ENCODE measurements at places on chromosomes 2 and 18.

DNA sequence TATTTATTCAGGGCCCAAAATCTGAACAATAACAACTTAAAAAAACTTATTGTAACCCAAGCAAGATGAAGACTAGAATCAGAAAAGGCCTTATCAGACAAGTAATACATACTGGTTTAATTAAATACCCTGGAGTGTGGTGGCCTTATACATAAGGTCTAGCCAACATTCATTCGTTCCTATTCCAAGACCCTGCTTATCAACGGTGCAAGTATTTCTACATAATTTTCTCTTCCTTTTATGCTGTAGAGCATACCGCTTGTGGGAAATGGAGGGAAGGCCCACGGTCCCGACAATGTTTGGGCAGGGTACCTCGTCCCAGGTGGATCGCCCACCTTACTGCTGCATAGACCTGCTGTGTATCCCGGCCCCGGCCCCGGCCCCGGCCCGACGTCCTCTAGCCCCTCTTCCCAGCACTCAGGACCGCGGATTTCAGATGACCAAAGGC lies 708 bp downstream of the ZNF24 start:
- DNase-seq, result no peak

GRCh38 chr2:115491186-115491793 lies 1048.8 kb downstream of the DPP10 start:
- DNase-seq, result no peak

- DNase-seq, result no peak
Observed at GRCh38 chr2:33512112-33512511, 35.7 kb downstream of the RASGRP3 start.

DNA sequence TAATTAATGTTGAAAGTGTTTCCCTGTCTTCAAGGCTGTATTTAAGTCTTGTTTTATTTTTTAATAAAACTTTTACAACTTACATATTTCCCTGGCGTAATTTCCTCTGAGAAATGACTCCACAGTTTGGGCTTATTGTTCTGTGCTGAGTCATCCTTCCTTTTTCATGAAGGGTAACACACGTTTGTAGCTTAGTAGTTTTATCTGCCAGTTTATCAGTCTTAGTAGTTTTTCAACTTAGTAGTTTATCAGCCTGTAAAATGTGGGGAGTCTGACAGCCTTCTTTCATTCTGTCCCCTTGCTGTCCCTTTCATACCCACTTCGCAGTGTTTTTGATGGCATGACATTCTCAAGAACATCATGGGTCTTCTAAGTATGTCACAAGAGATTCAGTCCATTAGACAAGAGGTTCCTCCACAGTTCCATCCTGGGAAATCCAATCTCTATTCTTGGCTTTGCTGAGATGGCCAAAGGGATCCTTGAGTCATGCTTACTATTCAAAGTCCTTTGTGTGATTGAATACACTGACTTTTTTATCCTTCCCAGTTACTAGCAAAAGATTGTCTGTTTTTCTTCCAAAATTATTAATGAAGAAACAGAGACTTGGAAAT lies 60.0 kb upstream of the SGPP2 start:
- DNase-seq, result no peak

DNA sequence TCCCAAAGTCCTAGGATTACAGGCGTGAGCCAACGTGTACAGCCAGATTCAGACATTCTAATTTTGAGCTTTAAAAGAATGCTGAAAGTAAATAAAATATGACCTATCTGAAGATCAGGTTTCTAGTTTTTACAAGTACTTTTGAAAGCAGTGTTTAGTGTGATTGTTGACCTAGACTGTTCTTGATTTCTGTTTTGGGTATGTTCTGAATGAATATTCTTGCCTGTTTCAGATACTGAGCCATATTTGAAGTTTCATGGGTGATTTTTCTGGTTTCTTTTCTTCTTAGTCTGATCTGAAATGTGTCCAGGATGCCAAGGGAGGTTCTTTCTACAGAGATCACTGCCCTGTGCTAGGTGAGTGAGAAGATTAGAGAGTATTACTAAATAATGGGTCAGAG lies 37.2 kb downstream of the MIB1 start:
- no peak for DNase-seq

GRCh38 chr2:16260041-16260830 lies 319.9 kb downstream of the MYCN start:
- DNase-seq, result no peak

GRCh38 chr2:104859291-104859765 lies 5.4 kb downstream of the POU3F3 start:
- DNase-seq, result no peak

DNA sequence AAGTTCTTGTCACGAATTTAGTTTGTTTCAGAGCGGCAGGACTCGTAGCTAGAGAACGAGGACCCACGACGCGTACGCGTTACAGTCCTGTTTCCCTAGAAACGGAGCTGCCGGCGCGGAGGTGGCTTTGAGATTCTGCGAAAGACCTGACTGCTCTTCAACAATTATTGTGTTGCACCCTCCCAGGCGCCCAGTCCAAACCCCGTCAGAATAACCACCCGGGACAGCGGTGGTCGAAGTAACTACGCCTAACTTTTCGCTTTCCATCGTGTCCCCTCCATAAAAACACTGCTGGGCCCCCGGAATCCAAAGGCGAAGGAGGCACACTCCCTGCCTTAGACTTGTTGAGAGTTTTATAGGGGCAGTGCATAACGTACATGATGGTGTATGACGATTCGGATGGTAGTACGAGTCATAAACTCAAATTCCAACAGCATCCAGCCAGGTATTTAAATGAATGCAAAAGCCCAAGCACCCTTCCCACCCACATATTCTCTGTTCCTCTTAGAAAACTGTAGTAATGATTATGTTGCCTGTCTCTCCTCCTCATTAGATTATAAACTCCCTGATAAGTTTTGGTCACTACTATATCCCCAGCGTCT lies 651 bp upstream of the STAM2 start:
- no peak for DNase-seq

DNA sequence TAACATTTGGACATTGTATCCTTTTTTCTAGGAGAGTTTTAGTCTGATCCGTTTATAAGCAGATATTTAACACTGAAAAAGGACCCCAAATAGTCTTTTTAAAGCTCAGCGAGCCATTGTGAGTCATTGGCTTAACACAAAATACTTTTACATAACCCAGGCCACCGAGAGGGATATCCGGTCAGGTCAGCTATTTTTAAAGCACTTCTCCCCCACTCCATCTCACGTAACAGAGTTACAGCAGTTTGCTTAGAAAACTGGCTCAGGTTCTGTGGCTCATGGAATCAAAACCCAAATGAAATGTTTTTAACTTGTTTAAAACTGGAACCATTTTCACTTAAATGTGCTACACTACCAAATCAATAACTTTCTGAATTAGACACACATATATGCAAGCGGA lies 23.9 kb downstream of the COL4A3 start:
- no peak for DNase-seq

- no peak for DNase-seq
Observed at GRCh38 chr18:35582899-35583558, 1.5 kb downstream of the GALNT1 start.

- no peak for DNase-seq
Observed at GRCh38 chr2:3730646-3731045, 27.3 kb downstream of the DCDC2C start.

- peak; percentile 94 for DNase-seq
Observed at GRCh38 chr2:105102963-105103421, 65.1 kb downstream of the MRPS9 start.

GRCh38 chr2:65053199-65053598 lies 3.0 kb upstream of the CEP68 start:
- DNase-seq, result no peak

- DNase-seq, result no peak
Observed at GRCh38 chr2:123840016-123840415, 185.1 kb upstream of the CNTNAP5 start.

- DNase-seq, result no peak
Observed at GRCh38 chr2:181111059-181111458, 130.7 kb downstream of the UBE2E3 start.

- no peak for DNase-seq
Observed at GRCh38 chr2:12971581-12972365, 255.0 kb downstream of the TRIB2 start.

DNA sequence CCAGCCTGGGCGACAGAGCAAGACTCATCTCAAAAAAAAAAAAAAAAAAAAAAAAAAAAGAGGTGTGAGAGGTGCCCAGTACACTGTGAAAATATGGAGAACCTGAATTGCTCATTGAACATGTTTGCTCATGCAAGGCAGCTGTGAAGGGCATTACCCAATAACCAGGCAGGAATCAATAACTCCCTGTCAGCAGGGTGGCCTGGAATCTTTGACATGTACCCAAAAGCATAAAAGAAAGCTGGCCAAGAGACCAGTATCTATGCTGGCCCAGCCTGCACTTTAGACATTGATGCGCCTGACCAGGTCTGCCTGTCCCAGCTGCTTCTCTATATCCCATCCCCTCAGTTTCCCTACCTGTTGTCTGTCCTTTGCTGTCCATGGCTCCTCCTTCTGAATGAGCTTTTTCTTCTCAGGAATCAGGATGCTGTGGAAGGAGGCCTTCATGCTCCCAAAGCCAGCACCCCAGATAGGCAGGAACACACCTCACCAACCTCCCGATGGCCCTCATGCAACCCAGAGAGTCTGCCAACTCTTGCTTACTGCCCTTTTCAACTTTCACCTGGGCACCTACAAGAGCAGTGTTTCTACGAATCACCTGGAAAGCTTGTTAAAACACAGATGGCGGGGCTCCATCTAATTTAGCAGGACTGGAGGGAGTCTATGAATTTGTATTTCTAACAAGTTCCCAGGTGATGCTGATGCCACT lies 83.4 kb upstream of the PPP1CB start:
- no peak for DNase-seq

DNA sequence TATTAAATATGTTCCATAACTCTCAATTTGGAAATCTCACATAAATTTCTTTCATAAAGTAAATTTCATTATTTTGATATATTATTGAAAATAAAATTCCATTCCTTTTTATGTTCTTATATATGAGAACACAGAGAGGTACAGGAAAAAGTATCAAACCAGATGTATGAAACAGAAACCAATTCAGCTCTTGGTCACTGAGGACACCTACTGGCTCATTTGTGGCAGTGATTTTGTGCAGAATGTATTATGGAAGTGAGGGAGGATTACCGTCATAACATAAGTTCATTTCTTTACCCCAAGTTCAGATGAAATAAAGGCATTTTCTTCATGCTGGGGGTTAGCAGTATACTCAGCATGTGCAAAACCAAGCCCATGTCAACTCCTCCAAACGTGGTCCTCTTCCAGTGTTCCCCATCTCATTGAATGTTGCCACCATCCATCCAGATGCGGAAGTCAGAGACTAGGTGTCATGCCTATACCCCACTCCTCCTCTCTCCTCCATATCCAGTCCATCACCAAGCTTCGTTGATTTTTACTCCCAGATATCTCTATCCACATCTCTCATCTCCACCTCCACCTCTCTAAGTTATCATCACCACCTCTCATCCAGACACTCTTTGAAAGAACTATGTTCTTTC lies 41.7 kb upstream of the MALL start:
- peak; percentile 54 for DNase-seq

- peak; percentile 14 for DNase-seq
Observed at GRCh38 chr18:67232406-67232805, 284.1 kb downstream of the DSEL start.

DNA sequence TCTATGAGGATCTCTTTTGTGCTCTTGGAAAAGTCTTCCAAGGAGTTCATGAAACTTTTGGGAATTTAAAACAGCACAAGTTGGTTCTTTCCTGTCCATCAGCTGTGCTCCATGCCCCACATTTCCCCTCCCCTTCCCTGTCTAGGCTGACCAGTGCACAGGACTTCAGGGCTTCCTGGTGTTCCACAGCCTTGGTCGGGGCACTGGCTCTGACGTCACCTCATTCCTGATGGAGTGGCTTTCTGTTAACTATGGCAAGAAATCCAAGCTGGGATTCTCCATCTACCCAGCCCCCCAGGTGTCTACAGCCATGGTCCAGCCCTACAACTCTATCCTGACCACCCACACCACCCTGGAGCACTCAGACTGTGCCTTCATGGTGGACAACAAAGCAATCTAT lies 8.1 kb upstream of the DNAJB2 start:
- DNase-seq, result no peak

DNA sequence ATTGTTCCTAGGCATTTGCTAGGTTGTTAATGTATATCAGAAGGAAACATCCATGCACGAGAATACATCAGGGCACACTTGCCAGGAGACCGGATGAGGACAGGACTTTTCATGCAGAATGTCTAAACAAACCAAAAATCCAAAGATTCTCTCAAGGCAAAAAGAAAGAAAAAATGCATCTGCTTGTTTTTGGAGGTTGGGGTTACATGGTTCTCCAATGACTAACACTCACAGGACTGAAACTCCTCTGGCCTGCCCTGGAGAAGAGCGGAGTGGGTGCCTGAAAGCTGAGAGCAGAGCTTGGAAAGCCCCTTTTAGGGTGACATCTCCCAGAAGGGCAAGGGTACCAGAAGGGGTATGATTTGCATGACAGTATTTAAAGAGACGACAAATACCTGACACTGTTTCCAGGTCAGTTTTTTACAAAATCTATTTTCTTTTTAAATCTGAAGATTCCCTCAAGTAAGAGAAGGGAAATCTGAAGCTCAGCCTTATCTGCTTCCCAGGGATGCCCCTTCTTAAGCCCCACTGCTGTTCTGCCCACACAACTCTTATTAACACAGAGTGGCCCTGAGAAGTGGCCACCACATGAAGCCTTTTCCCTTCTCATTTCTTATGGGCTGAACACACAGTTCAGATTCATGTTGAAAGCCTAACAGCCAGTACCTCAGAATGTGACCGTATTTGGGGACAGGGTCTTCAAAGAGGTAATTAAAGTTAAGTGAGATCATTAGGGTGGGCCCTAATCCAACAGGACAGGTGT lies 216.4 kb downstream of the STK39 start:
- no peak for DNase-seq

- no peak for DNase-seq
Observed at GRCh38 chr18:76373297-76373696, 121.7 kb downstream of the ZNF516 start.

- no peak for DNase-seq
Observed at GRCh38 chr2:157866666-157867642, 9.2 kb downstream of the ACVR1 start.

DNA sequence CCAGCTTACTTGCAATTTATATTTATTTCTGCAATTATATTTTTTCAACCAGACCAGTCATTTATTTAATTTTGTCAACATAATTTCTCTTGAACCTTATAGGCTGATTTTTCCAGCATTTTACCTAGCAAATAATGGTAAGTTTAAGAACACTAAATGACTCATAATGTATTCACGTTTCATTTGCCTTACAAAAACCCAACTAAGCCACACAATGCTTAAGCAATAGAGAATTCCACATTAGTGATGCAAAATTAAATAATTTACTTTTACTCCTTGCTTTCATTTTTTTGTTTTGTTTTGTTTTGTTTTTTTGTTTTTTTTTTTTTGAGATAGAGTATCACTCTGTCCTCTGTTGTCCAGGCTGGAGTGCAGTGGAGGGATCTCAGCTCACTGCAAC lies 110.4 kb upstream of the VRK2 start:
- DNase-seq, result no peak

GRCh38 chr2:42238644-42239288 lies 69.6 kb downstream of the EML4 start:
- no peak for DNase-seq
